T-helper 17 cell (primary cell): ENCODE measurements at places on chromosomes 2 and 18.

DNA sequence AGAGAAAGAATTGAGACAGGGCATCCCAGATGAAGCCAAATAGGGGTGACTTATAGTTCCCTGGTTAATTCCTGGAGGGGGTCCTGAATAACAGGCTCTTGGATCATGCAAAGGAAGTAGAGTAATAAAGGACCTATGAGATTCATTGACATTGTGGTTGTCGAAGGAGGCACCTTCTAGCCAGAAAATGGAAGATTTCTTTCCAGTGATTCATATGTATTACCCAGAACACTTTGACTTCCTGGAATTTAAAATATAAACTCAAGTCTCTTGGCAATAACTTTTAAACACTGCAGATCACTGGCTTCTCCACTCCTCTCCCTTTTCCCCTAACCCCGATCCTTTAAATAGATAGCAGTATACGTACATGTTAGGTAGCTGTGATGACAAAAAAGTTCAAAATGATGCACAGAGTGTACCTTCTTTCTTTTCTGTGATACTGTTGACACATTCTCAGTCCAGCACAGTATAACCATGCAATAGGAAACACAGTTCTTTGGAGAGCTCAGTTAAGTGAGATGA, 211.8 kb downstream of the LTBP1 start:
- no peak for DNase-seq

DNA sequence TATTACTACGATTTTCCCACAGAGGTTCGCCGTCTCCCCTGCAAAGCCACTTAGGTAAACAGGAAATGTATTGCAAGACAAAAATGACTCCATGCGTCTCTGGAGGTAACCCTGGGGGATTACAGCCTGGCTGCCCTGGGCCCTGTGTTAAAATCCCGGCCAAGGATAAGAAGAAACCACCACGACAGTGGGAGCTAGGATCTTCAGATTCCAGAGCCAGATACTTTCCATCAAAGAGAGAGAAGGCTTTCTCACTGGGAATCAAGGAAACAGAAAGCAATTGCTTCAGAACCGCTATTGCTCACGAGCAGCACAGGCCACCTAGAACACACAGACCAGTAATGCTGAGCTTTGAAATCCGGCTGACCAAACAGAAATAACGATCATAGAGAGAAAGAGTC, 97.9 kb upstream of the ZNF516 start:
- DNase-seq = no peak

GRCh38 chr2:237413777-237414661, at the start of gene COL6A3:
TSS of gene COL6A3 (minus strand) at chr2:237414164. CDS start at chr2:237396817, 17,347 bp downstream.
- DNase-seq = no peak

DNA sequence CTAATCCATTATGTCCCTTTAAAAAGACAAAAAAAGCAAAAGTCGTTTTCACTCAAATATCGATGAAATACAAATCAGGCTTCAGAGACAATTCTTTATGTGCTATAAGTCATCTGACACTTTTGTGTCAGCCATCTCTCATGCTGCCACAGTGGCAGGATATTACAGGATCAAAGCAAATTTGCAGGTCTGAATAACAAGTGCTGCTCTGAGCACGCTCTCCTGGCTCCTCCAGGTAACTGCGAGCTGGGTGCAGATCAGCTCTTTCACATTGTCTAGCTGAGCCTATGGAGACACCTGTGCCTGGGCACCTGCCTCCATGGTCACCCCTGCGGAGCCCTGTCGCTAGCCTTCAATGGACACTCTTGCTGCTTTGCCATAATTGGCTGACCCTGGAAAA, 250.2 kb upstream of the RAB12 start:
- DNase-seq = no peak

DNA sequence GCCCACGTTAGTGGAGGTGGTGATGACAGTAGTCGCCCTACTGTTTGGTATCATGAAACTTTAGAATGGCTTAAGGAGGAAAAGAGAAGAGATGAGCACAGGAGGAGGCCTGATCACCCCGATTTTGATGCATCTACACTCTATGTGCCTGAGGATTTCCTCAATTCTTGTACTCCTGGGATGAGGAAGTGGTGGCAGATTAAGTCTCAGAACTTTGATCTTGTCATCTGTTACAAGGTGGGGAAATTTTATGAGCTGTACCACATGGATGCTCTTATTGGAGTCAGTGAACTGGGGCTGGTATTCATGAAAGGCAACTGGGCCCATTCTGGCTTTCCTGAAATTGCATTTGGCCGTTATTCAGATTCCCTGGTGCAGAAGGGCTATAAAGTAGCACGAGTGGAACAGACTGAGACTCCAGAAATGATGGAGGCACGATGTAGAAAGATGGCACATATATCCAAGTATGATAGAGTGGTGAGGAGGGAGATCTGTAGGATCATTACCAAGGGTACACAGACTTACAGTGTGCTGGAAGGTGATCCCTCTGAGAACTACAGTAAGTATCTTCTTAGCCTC, 16.2 kb downstream of the MSH6 start:
- DNase-seq = no peak

DNA sequence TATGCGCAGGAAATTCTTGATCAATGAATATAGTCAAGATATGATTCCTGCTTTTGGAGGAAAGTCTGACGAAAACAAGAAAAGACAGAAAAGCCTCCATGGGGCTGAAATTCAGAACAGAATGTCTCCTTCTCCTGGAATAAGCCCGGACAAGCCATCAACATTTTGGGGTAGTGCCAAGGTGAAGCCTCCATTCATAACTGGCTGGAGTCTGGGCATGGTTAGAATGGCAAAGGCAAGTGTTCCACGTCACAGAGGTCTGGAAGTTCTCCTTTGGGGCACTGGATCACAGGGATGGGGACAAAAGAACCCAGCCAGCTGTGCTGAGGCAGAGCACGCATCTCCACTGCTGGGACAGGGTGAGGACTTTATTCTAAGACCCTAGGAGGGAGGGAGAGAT, 505.7 kb downstream of the CMPK2 start:
- no peak for DNase-seq

GRCh38 chr2:16055848-16056580, 115.7 kb downstream of the MYCN start:
- no peak for DNase-seq

GRCh38 chr18:54580202-54580729, 10.8 kb upstream of the DYNAP start:
- DNase-seq = no peak

- no peak for DNase-seq
These were observed 234.3 kb downstream of the AGAP1 start for GRCh38 chr2:235727891-235728799.

- DNase-seq = no peak
These were observed 28.0 kb upstream of the FAHD2A start for GRCh38 chr2:95374451-95374920.

- no peak for DNase-seq
These were observed 14.5 kb downstream of the KCNS3 start for GRCh38 chr2:17892770-17893534.

DNA sequence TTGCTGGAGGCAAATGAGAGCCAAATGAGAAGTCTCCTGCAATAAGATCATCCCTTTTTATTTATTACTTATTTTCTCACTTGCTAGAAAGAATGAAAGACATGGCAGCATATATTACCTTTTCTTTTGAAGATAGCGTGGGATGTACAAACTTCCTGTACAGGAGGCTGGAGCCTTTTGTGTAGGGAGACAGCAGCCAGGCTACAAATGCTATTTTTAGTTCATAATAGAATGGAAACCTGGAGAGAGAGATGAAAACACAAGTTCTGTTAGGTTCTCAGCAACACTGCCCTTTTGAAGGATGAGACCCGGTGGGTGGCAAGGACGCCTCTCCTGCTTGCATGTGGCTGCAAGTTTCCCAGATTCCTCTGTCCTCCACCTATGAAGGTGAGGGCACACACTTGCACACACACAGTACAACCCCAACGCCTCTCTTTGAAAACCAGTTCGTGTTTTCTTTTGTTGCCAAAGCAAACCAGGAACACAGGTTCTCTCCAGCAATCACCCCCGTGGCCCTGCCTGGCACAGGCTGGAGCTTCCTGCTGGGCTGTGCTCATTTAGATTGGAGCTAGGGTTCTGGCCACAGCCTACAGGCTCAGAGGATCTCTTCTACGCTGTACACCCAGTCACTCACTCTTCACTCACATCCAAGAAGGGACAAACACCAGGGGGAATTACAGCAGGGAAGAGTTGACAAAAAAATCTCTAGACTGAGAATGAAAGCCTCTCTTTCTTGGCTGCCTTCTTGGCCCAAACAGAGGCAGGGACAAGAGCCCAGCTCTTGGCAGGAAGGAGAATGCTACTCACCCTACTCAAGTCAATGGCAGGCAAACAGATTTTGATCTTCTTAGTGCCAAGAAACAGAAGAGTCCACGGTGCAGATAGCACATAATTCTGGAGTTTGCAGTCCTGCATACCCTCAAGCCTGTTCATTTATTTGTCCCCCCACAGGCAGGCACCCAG, 55.6 kb downstream of the MRPL35 start:
- DNase-seq = no peak

GRCh38 chr2:62407401-62407800, 98.6 kb downstream of the TMEM17 start:
- DNase-seq = no peak

- no peak for DNase-seq
These were observed 190.7 kb downstream of the DNER start for GRCh38 chr2:229523663-229524062.

- no peak for DNase-seq
These were observed 304.8 kb downstream of the RND3 start for GRCh38 chr2:150182566-150183235.

DNA sequence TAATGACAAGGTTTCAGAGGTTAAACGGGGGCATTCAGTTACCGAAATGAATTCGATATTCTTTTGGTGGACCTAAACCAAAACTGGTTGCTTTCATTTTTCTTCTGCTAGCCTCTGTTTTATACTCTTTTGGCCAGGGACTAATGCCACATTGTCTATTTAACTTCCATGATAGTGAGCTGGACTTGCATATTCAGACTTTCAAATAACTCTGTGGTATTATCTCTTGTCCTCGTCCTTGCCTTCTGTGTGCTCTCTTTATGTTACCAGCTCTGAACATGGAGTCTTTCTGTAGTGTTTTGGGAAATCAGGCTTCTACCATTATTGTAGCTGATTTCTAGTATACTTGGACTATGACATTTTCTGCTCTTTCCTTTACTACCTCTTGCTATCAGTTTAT, 75.1 kb downstream of the CCDC102B start:
- no peak for DNase-seq

- no peak for DNase-seq
These were observed 61.2 kb upstream of the CABLES1 start for GRCh38 chr18:23073996-23074606.

DNA sequence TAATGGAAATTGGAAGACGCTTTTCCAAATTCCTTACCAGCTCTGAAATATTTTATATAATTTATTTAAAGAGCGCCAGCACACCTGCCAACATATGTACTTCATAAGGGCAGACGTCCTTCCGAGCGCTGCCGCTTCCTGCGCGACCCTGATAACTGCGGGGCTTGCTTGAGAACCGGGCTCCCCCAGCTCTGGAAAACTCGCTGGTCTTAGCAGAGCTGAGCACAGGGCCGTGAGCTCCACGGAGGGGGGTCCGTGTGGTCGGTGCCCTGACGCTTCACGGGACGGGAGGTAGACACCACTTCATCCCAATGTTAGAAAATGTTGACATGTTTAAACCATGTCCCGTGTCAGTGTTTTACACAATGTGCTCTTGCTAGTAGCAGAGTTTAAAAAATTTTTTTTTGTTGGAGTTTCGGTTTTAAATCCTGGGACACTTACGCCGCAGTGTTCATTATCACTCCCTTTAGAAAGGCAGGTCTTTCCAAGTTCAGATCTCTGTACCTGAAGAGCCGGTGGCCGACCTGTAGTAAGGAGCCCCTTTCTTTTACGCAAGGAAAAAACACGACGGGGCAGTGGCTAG, 1.6 kb downstream of the NFATC1 start:
- no peak for DNase-seq

GRCh38 chr2:188114014-188114413, 177.7 kb upstream of the GULP1 start:
- DNase-seq = no peak

GRCh38 chr2:196163285-196163684, 8.1 kb downstream of the STK17B start:
- DNase-seq = no peak

GRCh38 chr18:61677435-61677970, 215.3 kb downstream of the RNF152 start:
- no peak for DNase-seq

GRCh38 chr18:5057386-5058348, 139.4 kb downstream of the AKAIN1 start:
- peak; percentile 34 for DNase-seq

DNA sequence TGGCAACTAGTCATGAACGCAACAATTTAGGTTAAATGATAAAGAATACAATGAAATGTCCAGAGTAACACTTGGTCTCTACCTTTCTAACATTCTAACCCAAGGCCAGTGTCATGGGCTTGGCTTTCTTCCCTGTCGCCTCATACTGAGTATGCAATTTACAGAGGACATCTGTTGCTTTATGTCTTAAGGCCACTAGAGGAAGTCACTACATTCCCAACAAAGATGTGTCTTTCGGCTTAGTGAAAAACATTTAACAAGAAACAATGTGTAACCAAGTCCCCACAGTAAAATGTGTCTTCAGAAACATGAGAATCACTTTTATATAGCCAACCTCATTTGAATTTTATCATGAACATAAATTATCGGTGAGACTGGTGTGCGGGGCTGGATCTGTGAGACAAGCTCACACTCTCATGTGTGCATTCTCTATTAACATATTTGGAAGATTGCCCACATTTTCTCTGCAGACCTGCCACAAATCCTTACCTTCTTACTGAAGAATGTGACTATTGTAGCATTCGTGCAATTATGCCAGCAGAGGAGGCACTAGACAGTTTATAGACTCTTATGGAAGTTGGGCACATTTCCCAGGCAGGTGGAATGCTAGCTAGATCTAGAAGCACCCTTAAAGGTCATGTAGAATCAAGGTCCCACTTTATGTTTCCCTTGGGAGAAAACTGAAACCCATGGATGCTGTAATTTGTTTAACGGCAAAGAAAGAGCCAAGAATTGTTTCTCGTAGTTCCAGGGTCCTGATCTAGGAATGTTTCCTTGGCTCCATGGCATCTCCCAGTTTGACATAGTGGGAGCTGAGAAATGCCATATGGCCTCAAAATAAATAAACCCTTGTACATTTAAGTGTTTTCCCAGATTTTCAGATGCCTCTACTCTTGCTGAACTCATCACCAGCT, 101.8 kb downstream of the CD226 start:
- DNase-seq = no peak

DNA sequence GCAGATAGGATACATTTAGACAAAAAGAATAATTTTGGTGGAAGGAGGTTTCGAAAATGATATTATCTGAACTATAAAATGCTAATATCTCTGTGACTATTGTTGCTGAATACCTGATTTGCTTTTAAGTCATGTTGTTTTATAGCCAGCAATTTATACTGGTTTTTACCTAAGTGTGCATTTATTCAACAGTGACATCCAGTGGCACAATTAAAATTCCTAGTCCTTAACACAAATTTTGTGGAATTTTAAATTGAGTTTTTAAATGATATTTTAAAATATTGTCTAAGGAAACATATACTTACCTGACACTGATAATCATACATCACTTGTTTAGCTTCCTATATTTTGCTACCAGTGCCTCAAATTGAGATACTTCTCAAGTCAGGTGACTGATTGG, 144.8 kb downstream of the ARHGAP28 start:
- no peak for DNase-seq

GRCh38 chr18:31828613-31829012, 67.9 kb upstream of the SLC25A52 start:
- no peak for DNase-seq
